ENCODE measurements at places on chromosomes 1 and 21. TPM values are rescaled to one million over a fixed set of nuclear protein-coding genes. Genes with fewer than 3 reads are reported as not detected.
A peak's percentile ranks its signal among the peaks of the same experiment; 100 is the strongest.

The KCNJ15 gene
- 34.8 TPM for total RNA-seq

The URB1 gene
- total RNA-seq, result 16.5 TPM

The DIO1 gene
- not detected for total RNA-seq

GRCh38 chr1:240515505-240515904, 96.5 kb downstream of the GREM2 start:
- H3K4me1 ChIP-seq, result peaks cover 17% of the 10 kb centered on the region
- H3K27me3 ChIP-seq, result no peaks in the 10 kb centered on the region
- no peak overlapping the region for H3K4me3 ChIP-seq

GRCh38 chr21:15221799-15222386, 157.1 kb upstream of the NRIP1 start:
- H3K27ac ChIP-seq, result no peak overlapping the region
- H3K27me3 ChIP-seq, result no peaks in the 10 kb centered on the region
- peak; percentile 6 for DNase-seq
- H3K4me1 ChIP-seq, result peaks cover 30% of the 10 kb centered on the region
- H3K4me3 ChIP-seq, result no peak overlapping the region

Data from Calu3 (cell line).